Gastrocnemius medialis (tissue), 4 donors: ENCODE measurements at places on chromosomes 2 and 18.

- DNase-seq, result no peak
Measured at GRCh38 chr2:61906186-61906470, 654 bp downstream of the COMMD1 start.

GRCh38 chr18:52222211-52222610 is 117.8 kb upstream of the DCC start:
- DNase-seq, result no peak

- DNase-seq, result peak; percentile 78
Measured at GRCh38 chr2:42967959-42968674, 175.7 kb upstream of the HAAO start.

DNA sequence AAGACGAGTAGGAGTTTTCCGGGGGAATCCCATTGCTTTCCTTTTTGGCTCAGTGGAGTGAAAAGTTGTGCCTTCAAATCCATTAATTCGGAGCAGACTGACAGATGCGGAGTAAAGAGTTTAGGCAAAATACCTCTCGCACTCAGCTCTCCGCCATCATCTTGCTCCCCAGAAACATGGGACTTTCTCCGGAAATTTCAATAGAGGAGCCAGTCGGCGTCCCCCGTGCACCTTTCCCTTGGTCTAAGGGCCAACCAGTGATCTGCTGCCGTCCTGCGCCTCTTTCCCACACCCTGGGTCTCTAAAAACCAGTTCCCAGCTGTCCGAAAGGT is 318 bp downstream of the TYW5 start:
- DNase-seq, result no peak

GRCh38 chr2:19895535-19895934 is 6.2 kb downstream of the TTC32 start:
- no peak for DNase-seq

- no peak for DNase-seq
Measured at GRCh38 chr18:24975496-24976372, 376.2 kb downstream of the ZNF521 start.

DNA sequence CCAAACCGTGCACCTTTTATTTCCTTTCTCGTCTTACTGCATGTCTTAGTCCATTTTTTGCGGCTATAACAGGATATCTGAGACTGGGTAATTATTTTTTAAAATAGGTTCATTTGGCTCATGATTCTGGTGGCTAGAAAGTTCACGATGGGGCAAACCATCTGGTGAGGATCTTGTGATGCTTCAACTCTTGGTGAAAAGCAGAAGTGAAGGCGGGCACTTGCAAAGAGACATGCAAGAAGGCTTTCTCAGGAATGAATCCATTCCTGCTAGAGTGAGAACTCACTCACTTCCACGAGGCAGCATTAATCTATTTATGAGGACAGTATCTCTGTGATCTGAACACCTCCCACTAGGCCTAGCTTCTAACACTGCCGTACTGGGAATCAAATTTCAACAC is 327.1 kb upstream of the RBMS1 start:
- DNase-seq, result no peak

DNA sequence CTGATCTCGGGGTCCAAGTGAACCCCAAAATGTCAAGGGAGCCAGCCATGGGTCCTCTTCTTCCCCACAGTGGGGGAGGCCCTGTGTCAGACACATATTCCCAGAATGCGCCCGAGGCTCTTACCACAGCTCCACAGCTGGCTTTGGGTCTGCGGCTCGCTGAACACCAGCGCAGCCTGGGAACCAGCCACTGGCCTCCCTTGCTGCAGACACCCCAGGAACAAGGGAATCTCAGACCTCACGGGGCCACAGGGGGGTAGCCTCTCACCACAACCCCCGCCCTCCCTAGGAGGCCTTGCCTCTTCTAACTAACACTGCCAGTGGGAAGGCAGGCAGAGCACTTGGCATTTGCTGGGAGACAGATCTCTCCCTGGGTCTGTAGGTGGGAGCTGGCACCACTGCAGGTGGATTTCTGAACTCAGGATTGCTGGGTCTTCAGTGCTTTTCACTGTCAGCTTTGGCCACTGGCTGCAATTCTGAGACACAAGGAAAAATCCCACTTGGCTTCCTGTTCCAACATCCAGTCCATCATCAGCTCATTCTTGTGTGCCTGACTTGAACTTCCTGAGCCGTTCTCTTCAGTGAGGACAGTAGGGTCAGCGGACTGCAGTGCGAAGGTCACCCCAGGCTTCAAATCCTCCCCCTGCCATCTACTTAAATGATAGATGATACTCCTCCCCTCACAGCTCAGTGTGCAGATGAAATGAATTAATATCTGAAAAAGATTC is 128.7 kb downstream of the CAPN13 start:
- DNase-seq, result no peak

DNA sequence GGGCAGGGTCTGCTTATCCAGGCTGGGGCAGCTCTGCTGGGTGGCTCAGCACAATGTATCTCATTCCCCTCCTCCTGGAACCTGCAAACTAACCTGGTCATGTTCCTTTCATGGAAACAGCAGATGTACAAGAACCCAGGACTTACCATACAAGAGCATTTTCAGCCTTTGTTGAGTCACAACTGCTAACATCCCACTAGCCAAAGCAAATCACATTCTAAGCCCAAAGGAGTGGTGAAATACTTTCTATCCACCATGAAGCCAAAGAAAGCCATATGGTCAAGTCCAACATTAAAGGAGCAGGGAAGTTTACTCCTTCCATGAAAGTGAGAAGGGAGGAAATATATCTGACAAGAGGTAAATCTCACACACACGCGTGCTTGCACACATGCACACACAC is 163.0 kb downstream of the IRS1 start:
- no peak for DNase-seq

GRCh38 chr18:77114415-77115191 is 18.0 kb downstream of the MBP start:
- peak; percentile 99 for DNase-seq

DNA sequence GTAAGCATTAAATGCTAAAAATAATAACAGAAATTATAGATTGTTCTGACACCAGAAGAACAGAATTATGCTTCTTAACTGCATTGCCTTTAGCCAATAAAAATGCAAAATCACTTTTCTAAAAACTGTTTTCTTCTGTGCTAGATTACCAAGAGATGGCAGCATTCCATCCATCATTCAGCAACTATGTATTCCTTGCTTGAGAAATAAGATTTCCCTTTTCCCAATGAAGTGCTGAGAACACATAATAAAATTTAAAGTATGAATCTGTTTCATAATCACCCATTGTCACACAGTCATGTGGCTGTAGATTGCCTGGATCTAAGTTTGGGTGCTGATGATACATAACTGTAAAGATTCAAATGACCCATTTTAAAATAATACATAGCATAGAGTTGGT is 504.2 kb downstream of the TDRD15 start:
- DNase-seq, result no peak
